ENCODE measurements at places on chromosomes 11 and 22.

DNA sequence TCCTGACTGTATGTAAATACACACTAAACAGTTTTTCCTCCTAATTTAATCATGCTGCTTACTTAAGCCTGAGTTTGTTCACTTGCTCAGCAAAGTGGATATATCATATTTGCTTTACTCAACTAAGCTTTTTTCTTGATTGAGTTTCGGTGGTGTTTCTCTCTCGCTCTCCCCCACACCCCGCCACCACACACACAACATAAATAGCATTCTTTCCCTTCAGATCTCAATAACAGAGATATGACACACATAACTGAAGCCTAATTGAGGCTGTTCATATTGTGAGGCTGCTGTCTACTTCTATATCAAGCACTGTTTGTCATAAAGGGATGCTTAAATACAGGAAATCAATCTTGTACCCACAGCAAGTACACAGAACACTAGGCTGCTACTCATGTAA is 364.9 kb downstream of the FAT3 start:
- DNase-seq: no peak

DNA sequence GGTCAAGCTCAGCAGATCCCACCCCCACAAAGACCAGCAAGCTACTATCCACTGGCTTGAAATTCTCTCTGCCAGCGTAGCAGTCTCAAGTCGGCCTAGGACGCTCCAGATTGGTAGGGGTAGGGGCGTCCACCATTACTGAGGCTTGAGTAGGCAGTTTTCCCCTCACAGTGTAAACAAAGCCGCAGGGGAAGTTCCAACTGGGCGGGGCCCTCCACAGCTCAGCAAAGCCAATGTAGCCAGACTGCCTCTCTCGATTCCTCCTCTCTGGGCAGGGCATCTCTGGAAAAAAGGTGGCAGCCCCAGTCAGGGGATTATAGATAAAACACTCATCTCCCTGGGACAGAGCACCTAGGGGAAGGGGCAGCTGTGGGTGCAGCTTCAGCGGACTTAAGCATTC is 1064.9 kb upstream of the TENM4 start:
- no peak for DNase-seq

DNA sequence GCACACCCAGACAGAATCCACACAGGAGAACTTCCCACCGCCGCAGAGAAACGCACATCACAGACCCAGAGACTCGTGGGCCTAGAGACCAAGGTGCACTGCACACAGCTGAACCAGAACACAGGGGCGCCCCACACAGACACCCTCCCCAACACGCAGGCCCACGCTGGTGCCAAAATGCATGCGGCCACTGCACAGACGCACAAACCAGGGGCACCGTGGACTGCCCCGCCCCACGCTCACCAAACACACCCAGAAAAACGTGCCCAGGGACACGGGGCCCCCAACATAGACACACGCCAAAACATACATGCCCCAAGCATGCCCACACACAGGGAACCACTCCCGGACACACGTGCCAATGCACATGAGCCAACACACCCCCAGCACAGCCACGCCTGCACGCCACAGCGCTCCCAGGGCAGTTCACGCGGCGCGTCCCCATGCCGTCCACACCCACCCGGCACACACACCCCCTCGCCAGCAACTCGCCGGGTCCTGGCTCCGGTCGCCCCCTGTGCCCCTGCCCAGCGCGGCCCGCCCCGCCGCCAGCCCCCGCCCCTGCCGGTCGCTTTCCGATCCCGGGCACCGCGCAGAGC is 7.8 kb downstream of the ELFN2 start:
- no peak for DNase-seq

DNA sequence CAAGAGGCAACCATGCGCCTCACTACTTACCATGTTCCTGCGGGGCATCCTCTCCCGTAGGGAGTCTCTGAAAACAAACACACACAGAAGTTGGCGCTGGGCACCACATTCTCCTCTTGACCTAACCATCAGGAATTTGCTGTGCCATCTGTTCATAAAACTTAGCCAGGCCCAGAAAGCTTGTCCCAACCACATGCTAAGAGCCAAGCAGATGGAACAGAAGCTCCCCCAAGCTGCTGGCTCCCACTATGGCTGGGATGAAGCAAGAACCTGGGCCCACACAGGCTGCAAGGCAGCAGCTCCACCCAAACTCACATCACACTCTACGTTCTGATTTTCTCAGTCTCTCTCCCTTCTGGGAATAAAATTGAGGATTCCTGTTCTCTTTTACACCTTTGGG is 17.4 kb downstream of the HPS4 start:
- peak; percentile 41 for DNase-seq
